ENCODE measurements at places on chromosomes 11 and 22.

DNA sequence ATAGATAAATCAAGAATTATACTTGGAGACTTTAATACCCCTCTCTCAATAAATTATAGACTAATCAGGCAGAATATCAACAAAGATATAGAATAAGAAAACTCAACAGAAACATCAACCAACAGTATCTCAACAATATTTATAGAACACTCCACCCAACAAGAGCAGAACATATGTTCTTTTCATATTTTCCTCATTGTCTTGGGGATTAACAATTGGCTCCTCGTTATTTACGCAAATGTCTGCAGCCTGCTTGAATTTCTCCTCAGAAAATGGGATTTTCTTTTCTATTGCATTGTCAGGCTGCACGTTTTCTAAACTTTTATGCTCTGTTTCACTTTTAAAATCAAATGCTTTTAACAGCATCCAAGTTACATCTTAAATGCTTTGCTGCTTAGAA, 37.0 kb upstream of the FBLN1 start:
- no peak for DNase-seq

DNA sequence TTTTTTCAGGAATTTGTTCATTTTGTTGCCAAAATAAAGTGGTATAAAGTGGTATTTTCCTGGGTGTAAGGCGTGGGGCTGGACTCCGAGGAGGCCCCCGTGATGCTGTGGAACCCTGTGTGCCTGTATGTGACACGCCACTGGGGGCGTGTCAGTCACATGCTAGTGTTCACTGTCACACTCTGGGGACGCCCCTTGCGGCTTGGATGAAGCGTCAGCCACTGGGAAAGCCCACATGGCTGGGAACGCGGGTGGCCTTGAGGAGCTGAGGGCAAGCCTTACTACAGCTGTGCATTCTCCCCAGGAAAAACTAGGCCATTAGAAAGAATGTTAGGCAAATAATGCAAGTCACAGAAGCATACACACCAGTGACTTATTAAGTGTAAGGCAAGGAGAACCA, 77.0 kb upstream of the SLC25A18 start:
- DNase-seq: peak; percentile 9

DNA sequence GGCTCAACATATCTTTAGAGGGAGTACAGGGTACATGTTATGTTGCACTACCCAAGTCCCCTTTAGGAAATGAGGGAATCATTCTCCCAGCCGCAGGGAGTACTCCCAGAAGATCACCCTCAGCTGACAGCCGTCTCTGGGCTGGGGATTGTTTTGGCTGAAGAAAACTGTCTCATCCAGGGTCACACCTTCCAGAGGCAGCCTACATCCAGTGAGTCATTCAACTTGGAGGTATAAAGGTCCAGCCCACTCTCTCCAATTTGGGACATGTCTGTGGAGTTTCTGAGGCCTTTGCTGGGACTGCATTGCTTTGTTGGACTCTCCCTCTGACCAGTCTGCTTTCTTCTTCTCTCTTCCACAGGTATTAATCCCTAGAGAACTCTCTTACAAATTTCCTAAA, 42.1 kb downstream of the RASSF10 start:
- peak; percentile 16 for DNase-seq

GRCh38 chr11:120270386-120270785, 30.4 kb downstream of the POU2F3 start:
- DNase-seq: no peak

Measured in GM03348 (cell line).